ENCODE measurements at places on chromosomes 7 and 10.

GRCh38 chr10:16612115-16612980, 90.7 kb upstream of the C1QL3 start:
- no peak for DNase-seq

DNA sequence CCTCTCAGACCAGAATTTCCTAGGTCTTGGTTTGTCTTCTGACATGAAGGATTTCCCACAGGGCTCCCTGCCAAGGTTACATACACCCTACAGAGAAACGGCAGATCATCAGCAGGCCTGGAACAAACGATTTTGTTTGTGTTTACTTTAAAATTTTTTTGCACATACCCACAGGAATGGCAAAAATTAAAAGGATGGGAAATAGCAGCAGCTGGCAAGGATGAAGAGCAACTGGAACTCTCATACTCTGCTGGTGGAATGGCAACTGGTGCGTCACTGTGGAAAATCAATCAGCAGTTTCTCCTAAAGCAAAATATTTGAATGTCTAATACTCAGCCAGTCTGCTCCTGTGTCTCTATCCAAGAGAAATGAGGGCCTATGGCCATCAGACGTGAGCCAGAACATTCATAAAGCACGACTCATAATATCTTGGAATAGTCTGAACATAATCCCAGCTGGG, 6.5 kb downstream of the BAIAP2L1 start:
- DNase-seq, result no peak

- no peak for DNase-seq
Measured at GRCh38 chr7:142992427-142992826, 30.3 kb upstream of the KEL start.

GRCh38 chr10:103069453-103070331, 123.4 kb downstream of the NT5C2 start:
- peak; percentile 69 for DNase-seq

DNA sequence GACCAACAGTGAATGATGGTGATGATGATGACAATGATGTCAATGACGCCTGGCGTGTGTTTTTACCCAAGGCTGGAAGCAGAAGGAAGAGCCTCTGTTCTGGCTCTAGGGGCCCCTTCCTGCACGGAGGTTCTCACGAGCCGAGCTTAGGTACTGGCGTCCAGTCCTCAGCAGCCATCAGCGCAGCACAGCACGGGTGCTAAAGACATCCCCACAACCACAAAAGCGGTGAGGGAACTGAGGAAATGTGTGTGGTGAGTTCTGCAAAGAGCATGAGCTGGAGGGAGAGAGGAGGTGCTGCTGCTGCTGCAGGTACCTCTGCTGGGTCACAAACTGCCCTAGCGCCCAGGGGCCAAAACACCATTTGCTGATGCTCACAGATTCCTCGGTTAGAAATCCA, 81.6 kb downstream of the SFMBT2 start:
- DNase-seq, result no peak

GRCh38 chr10:129372172-129372571, 94.9 kb upstream of the MGMT start:
- no peak for DNase-seq

DNA sequence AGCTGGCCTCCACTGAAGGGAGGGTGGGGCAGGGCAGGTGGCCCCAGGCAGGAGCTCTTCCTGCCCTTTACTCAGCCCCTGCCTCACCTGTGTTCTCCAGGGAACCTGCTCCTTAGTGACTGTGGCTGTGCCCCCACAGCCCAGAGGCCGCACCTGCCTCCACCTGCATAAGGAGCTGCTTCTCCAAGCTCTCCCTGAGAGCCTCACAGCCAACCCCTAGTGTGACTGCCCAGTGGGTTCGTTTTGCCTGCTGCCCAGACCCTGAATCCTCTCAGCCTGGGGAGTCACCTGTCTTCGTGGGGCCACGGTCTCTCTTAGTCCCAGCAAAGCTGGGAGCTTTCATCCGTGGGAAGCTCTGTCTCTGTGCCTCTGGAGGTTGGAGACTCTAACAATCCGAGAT, 94.4 kb downstream of the GLRX3 start:
- DNase-seq, result no peak

All from colonic mucosa (tissue), 4 donors.